ENCODE measurements at places on chromosomes 4 and X. TPM values are rescaled to one million over a fixed set of nuclear protein-coding genes. Genes with fewer than 3 reads are reported as not detected.

- DNase-seq: no peak
These were observed 300.7 kb upstream of the CXXC4 start for GRCh38 chr4:104795264-104795939.

DNA sequence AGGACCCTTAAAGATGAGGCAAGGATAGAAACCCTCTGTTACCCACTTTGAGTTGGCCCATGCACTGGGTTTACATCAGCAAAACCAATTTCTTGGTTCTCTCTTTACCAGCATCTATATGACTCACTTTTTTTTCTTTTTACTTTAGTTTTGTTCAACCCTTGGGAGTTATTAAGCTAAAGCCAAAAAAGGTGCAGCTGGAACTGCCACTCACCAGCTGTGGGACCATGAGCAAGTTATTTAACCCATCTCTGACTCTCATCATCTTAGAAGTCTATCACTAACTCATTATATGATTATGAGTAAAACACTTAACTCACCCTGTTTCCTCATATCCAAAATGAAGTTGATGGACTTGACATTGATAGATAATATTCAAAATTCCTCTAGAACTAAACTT is 53.4 kb downstream of the GABRB1 start:
- DNase-seq: no peak

DNA sequence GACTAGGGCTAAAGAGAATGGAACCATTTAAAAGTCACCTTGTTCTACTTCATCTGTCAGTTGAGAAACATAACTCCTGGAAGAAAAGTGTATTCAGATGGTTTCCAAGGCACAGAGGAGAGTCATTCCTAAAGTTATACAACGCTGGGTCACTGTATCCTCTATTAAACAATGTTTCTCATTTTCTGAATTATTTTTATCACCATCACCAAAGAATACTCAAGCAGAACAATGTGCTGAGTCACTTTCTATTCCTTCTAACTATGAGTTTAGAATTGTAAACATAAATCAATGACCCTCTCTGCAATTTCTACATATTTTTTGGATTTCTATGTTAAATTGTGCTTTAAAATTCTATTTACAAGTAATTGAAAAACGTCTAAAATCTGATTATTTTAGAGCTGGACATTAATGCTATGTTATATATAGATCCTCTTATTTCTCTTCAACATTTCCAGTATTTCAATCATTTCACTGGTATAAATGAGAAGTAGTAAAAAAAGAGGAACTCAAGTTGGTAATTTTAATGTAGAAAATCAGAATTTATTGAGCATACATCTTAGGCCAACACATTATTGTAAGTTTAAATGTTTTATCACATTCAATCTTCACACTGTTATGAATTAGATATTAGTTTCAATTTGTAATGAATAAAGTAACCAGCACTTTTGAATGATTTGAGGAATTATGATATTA is 7.5 kb downstream of the DTHD1 start:
- no peak for DNase-seq

- DNase-seq: no peak
These were observed 59.1 kb downstream of the FREM3 start for GRCh38 chr4:143641361-143641760.

DNA sequence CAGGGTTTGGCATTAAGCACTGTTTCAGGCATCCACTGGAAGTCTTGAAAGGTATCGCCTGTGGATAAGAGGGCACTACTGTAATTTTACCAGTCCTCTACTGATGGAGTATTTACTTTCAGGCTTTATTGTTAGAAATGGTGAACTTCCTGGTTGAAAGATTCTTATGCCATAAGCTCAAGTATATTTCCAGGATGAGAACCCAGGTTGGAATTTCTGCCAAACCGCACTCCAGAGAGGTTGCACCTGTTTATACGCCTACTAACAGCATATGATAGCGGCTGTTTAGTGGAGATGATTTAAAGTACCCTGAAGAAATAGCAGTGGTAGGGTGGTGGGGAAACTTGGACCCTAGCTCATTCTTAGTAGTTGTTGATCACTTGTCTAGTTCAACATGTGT is 9.9 kb downstream of the FNIP2 start:
- DNase-seq: no peak

- DNase-seq: no peak
These were observed 3.3 kb downstream of the COQ2 start for GRCh38 chr4:83281307-83281706.

DNA sequence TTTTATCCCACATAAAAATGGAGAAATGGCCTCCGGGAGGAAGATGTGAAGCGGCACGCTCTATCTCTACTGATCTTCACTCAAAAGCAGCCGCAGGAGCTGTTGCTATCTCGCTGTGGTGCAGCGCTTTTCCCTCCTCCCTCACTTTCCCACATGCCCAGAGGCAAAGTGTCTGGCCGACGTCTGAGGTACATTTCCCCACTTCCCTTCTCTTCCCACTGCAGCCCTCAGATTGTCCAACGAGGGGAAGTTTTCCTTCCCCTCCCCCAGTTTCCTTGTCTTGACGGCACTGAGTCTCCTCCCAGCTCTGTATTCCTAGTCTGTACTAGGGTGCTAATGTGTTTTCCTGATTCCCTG is 660 bp upstream of the COL25A1 start:
- DNase-seq: no peak

GRCh38 chr4:116088771-116089170 is 975.4 kb upstream of the NDST4 start:
- DNase-seq: no peak

The CXCL13 gene
- total RNA-seq: 2.4 TPM

- no peak for DNase-seq
These were observed 2.8 kb downstream of the PPP1R3F start for GRCh38 chrX:49272421-49272820.

GRCh38 chrX:30259927-30260326 is 13.0 kb downstream of the MAGEB1 start:
- no peak for DNase-seq

DNA sequence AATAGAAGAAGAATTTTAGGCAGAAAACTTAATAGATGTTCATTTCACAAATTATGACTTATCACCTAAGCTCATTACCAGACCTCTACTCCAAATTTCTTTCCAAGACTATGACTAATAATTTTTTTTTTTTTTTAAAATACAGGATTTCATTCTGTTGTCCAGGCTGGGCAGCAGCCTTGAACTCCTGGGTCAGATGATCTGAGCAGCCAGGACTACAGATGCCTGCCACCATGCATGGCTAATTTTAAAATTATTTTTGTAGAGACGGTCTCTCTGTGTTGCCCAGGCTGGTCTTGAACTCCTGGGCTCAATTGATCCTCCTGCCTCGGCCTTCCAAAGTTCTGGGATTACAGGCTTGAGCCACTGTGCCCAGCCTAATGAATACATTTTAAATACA is 119.2 kb downstream of the ARHGAP10 start:
- no peak for DNase-seq

DNA sequence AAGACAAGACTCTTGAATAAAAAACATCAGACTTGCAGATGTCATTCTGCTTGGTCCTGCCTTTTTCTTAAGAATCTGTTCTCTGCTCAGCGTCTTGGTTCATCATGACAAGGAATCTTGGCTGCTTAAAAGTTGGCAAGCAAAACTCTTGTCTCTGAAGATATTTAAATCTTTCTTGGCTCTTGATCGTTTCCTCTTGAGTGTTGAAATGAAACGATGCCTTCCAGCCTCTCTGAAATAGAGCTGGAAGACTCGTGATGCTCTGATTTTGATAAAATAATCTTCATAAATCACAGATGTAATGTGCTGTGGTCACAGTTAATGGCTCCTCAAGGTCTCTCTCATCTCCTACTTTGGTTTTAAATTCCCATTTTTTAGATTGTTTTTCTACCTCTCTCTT is 39.9 kb upstream of the TMEM192 start:
- no peak for DNase-seq

DNA sequence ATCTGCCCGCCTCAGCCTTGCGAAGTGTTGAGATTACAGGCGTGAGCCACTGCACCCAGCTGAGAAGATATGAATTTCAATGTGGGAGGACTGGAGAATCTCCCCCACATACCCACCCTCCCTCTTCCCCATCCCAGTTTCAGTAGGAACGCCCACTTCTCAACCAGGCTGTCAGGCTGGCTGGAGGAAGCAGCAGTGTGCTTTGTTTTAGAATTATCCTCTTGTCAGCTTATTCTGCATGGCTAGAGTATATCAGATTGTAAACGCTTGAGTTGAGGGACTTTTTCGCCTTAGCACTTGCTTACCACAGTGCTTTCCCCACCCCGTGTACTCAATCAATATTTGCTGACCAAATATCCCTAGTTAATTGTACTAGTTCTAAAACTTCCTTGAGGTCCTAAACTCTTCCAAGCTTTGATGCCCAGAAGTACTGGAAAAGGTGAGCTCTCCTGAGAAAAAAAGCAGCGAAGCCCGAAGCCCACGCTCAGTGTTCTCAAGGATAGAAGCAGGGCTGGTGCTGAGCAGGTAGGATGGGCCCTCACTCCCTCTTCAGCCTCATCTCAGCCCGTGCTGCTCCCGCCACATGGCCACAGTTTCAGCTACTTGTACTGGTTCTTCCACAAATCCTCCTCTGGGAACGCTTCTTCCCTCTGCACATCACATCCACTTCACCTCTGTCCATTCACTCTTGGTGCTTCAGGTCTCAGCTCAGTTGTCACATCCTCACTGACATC is 7.3 kb upstream of the ARHGAP10 start:
- DNase-seq: no peak

DNA sequence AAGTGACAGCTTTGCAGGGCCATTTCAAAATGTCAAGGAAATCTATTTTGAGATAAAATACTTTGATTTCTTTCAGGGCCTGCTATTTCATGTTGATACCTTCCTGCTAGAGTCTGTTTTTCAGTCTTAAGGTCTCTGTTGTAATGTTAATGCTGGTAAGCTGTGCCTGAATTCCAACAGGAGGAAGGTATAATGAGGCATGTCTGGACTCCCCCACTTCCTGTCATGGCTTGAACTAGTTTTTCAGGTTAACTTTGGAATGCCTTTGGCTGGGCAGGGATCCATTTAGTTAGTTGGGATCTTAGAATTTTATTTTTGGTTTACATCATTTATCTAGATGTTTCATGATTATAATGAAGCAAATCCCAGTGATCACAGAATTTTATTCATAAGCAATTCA is 279.0 kb downstream of the CFAP47 start:
- no peak for DNase-seq

DNA sequence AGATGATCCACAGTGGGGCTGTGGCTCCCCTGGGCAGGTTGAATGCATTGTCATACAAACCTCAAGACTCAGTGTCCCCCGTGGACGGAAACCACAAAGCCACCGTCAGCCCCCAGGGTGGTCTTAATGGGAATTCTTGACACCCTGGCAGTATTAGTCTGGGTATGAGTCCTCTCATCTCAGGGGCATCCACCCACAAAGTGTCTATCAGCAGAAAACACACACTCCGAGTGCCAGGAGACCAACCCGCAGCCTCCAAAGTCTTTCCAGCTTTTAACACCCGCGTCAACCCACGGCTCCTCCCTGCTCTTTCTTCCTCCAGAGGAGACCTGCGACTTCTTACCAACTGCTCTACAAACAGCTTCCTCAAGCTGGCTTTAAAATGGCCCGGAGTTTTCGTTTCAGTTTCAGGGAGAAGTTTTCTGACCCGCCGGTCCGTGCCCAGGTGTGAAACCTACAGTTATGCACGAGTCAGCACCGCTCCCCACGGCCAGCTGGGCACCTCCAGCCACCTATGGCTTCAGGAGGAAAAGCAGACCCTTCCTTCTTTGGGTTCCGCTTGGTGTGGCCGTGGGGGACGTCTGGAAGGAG is 14.4 kb upstream of the ASMTL start:
- no peak for DNase-seq

- DNase-seq: no peak
These were observed 281.4 kb downstream of the LDB2 start for GRCh38 chr4:16617011-16617410.

DNA sequence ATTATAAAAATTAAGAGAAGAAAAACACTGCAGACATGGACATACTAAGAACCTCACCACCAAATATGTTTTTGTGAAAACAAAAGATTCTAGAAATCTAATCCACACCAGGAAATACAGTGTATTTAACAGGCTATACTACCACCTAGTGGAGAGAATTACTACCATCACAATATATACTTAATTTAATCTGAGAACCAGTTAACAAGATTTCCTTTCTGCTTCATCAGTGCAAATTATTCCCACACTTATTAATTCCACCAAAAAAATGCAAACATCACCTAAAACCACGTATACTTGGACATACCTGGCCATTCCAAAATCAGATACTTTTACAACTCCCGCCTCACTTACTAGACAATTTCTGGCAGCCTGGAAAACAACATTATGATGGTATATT is 7.0 kb upstream of the TXK start:
- DNase-seq: no peak

The IGSF1 gene
- total RNA-seq: not detected

The COX7B2 gene
- total RNA-seq: not detected

DNA sequence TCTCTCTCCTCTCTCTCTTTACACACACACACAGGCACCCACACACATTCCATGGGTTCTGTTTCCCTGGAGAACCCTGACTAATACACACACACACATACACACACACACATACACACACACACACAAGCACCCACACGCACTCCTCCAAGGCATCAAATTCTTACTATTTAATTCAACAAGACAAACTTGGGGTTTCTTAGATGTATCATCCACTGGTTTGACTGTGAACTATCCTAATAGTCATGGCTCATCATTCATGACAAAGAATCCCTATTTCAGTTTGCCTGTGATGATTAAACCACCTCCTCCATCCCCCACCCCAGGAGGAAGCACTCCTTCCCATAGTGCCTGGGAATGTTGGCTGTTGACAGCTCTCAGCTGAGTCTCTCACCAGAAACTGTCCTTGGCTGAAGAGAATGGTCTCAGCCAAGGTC is 98.2 kb downstream of the USP46 start:
- no peak for DNase-seq

The PDS5A gene
- 112 TPM for total RNA-seq

The ZCCHC18 gene
- not detected for total RNA-seq

GRCh38 chrX:1093586-1094421 is 118.6 kb downstream of the CRLF2 start:
- no peak for DNase-seq

DNA sequence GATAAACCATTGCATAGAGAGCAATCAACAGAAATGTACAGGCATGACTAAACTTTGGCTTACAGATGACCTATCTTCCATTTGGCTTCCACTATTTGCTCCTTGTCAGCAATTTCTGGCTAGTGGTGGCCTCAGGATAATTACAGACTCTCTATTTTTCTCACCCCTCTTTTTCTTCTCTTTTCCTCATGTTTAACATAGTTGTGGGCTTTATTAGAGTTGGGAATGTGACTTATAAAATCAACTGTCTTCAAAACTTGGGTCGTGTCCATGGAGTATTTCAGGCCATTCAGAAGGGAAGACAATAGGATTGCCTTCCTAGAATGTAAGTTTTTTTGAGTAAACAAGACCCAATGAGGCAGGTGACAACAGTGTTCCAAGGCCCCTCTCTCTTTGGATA is 236.2 kb downstream of the FRAS1 start:
- DNase-seq: no peak
